Mesenteric fat pad (tissue), 1 donor: ENCODE measurements at places on chromosomes 1 and 21. TPM values are rescaled to one million over a fixed set of nuclear protein-coding genes. Genes with fewer than 3 reads are reported as not detected.

STX12 gene
- 84.2 TPM for total RNA-seq

LCE6A gene
- total RNA-seq: not detected

AXDND1 gene
- total RNA-seq: not detected

MNDA gene
- 23.8 TPM for total RNA-seq

TLCD4 gene
- 15.9 TPM for total RNA-seq

LHX4 gene
- total RNA-seq: 0.06 TPM

DNA sequence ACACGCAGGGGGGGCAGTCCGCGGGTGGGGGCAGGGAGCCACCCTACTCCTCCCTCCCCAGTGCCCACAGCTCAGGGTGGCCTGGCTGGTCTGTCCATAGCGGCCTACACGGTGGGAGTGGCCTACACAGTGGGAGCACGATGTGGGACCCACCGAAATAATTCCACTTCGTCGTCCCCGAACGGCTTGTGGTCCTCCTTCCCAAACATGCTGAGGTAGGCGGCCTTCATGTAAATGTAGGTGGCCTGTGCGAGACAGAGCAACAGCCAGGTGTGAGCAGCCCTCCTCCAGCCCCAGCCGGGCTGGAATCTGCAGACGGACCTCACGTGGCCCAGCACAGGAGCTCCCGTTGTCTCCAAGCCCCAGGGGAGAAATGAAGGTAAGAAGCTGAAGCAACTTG is 34.4 kb downstream of the TTC39A start:
- peak; percentile 65 for DNase-seq

DNA sequence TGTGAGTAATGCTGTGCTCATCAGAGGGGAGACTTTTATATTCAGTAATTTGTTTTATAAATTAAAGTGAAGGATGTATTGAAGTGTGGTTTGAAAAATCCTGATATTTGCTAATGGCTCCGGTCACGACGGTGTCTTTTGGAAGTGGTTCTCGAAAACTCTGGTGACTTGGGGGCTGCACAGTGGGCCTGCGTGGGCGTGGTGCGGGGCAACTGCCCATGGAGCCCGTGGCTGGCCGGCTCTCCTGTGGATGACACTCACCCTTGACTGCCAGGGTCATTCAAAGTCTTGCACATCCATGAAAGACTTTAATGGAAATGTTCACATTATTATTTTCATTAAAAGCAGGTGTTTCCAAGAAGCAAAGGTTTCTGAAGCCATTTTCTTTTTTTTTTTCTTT is 7.7 kb downstream of the FAAP20 start:
- no peak for DNase-seq

GRCh38 chr1:84497631-84498275 is 8.4 kb upstream of the SPATA1 start:
- no peak for DNase-seq

DNA sequence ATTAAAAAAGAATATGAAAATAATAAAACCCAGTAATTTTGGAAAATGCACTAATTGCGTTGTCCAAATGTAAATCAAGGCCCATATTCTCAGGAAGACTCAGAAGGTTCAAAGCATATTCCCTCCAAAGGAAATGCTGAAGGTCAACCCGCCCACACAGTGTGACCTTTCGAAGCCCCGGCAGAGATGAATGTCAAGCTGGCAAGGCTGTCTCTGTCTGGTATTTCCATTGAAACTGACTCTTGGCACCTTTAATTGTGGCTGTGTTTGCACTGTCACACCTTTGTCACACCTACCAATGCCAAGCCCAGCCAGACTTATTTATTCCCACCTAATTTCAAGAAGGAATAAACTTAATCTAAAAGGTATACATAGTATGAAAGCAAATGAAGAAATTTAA is 82.5 kb downstream of the NTPCR start:
- DNase-seq: no peak

- no peak for DNase-seq
Observed at GRCh38 chr1:68975212-68975933, 478.5 kb upstream of the DEPDC1 start.

GRCh38 chr1:109371341-109371739 is 26.4 kb downstream of the SORT1 start:
- no peak for DNase-seq

DNA sequence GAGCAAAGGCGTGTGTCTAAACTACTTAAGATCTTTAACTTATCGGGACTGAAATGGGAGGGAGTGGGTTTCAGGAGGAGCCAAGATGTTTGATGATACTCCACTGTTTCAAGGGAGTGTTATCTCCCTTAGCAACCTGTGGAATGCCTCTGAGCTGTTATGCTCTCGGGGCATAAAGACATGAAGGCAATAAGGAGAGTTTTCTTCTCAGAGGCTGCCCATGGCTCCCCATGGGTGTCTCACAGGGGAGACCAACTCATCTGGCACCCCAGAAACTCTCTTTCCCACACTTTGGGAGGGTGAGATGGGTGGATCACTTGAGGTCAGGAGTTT is 130.0 kb downstream of the LIPI start:
- no peak for DNase-seq

GRCh38 chr1:110068646-110069403 is 1.6 kb downstream of the ALX3 start:
- DNase-seq: no peak

DNA sequence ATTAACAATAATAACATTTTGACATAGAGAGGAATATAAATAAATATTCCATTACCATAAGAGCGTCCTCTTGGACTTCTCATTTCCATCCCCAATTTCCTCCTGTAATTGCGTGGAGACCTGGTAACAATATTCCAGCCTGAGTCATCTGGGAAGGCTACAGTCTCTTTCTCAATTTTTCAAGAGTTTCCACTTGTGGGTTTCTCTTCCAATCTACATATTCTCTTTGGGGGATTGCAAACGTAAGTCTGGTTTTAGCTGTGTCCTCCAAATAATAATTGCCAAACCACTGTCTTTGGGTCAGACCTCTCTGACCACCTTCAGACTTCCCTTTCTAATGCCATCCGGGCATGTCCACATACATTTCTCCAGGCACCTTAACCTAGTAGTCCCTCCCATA is 124.5 kb upstream of the USP24 start:
- no peak for DNase-seq

- no peak for DNase-seq
Observed at GRCh38 chr1:92410706-92411105, 76.0 kb downstream of the GFI1 start.

DNA sequence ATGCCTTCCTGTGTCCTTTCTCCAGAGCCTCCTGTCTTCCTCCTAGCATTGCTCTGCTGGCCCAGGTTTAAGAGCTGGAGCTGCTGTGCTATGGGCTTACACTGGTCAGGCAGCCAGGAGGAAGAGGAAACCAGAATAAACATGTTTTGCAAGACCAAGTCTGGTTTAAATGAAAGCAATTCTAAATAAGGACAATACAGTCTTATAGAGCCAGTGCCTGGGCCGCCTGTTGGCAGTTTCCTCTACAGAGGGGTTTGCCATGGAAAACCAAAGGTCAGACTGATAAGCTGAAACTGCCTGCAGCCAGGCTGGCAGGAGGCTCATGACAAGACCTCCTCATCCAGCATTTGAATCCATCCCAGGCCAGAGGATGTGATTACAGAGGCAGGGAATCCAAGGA is 92.9 kb upstream of the FGGY start:
- no peak for DNase-seq

GRCh38 chr1:156148216-156148615 is 5.2 kb upstream of the SEMA4A start:
- no peak for DNase-seq

DNA sequence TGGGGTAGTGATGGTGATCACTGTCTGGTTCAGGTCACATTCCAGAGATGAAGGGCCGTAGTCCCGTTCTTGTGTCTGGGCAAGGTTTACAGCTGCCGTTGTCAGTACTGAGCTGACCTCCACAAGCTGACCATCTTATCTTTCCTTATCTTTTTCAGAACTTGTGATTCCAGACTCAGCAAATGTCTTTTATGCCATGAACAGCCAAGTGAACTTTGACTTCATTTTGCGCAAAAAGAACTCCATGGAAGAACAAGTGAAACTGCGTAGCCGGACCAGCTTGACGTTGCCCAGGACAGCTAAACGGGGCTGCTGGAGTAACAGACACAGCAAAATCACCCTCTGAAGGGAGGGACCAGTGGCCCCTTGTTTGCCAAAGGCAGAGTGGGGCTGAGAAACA is 111.6 kb downstream of the COLGALT2 start:
- DNase-seq: no peak

GRCh38 chr1:31639543-31639942 is 5.1 kb downstream of the PEF1 start:
- DNase-seq: no peak

DNA sequence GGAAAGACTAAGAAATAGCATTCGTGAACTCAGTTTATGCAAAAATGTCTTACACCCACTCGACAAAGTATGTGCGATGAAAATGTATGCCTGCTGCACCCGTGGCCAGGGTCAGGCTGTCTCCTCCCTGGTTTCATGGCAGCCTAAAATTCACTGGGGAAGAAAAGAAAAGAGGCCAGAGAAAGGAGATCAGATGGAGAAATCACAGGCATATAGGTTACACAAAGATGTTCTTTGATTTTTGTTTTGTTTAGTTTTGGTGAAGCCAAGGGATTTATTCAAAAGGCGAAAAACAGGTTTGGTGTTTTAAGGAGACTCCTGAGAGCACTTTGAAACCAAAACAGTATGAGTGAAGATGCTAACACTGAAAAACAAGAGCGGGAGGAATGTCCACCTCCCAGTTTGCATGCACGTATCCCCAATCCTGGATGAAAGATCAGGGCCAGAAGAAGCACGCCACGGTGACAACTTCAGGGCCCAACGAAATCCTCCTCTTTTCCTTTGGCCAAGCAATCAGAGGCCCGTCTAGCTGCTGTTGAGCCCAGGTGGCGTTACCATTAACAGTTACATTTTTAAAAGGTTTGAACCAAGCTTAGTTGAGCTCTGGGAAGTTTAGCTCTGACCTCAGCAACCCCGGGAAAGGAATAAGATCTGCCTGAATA is 992 bp upstream of the SSX2IP start:
- DNase-seq: no peak

DNA sequence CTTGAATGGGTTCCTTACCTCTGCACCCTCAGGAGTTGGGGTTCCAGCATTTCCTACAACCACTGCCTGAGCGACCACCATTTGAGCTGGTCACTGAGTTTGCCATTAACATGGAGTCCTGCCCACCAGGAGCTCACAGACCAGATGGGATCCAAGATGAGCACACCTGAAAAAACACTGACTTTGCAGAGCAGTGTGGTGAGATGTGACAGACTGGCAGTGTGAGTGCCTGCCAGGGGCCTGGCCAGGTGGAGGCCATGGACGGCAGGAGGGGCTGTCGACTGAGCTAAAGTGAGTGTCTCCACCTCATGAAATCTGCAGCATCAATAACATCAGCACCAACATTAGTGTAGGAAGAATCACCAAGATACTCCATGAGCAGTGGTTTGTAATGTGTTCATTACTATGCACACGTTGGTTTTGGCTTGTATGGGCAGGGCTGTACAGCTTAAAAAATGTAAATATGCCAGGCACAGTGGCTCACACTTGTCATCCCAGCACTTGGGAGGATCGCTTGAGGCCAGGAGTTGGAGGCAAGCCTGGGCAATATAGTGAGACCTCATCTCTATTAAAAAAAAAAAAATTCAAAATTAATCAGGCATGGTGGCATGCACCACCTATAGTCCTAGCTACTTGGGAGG is 12.2 kb upstream of the MIXL1 start:
- DNase-seq: no peak

DNA sequence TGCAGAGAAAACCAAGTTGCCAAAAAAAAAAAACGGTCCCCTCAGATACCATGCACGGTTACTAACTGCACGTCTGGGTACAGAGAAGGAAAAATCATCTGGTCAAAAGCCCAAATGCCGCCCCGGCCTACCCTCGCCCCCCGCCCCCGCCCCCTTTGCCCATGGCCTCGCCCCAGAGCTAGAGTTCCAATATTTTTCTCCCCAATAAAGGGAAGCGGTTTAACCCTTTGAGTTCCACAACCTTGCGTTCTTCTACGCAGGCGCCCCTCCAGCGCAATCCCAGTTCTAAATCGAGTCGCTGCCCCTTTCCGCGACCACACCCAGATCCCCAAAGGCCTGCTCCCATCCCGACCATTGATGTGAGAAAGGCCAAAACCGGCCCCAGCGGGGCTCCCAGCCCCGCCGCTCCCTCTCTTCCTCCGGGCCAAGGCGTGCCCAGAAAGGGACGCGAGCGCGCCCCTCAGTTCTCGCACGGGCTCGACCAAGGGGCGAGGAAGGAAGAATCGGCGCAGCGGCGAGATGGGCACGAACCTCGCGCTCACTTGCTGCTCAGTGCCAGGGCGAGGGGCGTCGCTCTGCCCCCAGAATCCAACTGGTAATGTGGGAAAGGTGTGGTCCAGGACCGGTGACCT is 797 bp downstream of the WDR47 start:
- DNase-seq: peak; percentile 80

DNA sequence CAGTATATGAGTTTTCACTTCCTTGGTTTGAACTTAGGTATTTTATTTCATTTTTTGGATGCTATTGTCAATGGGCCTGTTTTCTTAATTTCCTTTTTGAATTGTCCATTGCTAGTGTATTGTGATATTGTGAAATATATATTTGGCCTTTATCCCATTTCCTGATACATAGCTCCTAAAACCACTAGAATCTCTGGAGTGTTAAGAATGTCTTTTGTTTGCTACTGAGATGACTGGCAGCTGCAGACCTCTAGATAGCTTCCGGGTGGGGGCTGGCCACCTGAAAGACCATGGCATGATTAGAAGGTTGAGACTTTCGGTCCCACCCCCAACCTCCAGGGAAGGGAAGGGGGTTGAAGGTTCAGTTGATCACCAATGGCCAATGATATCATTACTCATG is 245.4 kb downstream of the KCNJ6 start:
- DNase-seq: no peak
